ENCODE measurements at places on chromosomes 7 and 10.

DNA sequence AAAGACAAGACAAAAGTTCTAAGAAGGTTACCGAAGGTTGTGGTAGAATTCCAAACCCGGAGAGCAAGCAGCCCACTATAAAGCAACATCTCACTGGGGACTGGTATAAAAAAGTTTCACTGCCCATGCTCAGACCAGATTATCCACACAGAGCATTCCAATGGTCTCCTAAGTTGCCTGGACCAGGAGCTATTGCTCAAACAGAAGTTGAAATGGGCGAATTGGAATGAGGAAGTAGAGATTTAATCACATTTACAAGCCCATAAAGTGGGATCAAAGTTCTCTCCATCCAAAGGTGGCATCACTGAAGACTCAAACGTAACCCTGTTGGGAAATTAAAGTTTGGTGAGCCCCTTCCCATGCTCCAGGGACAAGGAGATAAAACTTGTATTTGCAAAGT is 19.8 kb downstream of the OR2F1 start:
- no peak for DNase-seq

GRCh38 chr10:77550378-77550777 is 87.2 kb downstream of the KCNMA1 start:
- no peak for DNase-seq

DNA sequence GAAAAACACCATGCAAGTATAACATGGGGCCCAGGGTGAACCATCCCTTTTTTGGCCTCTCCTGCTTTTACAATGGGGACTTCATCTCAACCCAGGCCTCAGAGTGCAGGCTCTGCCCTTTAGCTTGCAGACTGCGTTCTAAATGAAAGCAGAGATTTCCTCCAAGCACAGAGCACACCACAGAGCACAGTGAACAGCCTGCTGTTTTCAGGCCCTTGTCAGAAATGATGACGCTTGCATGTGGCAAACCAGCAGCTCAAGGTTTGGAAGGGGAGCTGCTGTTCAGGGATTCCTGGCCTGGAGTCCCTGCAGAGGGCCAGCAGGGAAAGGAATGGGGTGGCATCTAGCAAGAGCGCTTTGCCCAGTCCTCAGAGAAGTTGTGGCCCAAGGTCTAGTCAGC is 167.3 kb upstream of the CDCA7L start:
- DNase-seq: no peak

GRCh38 chr10:9605231-9605630 is 1412.4 kb upstream of the CELF2 start:
- DNase-seq: no peak

DNA sequence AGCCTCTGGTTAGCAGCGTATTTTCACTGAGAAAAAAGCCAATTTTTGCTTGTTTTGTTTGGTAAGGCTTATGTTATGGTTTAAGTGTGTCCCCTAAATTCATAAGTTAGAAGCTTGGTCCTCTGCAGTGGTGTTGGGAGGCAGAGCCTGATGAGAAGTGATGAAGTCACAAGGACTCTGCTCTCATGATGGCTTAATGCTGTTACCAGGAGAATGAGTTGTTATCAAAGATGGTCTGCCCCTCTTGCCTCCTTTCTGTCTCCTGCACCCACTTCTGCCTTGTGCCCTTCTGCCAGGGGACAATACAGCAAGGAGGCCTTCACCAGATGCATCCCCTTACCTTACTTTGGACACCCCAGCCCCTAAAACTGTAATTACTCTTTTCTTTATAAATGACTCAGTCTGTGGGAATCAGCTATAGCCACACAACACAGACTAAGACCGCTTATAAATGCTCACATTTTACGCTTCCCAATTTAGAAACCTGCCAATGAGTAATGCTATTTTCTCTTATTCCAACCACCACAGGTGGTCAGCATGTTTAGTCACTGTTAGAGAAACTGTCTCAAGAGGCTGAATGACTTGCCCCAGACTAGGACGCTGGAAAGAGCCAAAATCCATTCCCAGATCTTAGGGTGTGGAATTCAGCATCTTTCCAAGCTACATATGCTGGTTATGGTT is 6.1 kb upstream of the PKD1L1 start:
- DNase-seq: no peak

DNA sequence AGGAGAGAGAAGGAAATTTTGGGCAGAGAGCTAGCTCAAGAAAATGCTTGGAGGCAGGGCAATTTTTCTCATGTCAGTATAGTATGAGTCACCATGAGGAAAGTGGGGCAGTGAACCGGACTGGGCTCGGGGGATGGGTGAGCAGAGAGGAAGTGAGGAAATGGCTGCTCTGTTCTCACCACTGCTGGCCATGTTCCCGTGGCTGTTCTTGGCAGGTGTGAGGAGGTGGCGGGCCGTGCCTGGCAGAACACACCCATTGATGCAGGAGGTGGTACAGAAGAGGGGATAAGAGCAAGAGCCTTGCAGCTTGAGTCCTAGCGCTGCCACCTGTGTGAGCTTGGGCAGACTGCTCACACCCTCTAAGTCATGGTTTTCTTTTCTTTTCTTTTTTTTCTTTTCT is 304.4 kb upstream of the LYZL1 start:
- no peak for DNase-seq

GRCh38 chr10:123559066-123559822 is 106.9 kb upstream of the GPR26 start:
- DNase-seq: peak; percentile 63

DNA sequence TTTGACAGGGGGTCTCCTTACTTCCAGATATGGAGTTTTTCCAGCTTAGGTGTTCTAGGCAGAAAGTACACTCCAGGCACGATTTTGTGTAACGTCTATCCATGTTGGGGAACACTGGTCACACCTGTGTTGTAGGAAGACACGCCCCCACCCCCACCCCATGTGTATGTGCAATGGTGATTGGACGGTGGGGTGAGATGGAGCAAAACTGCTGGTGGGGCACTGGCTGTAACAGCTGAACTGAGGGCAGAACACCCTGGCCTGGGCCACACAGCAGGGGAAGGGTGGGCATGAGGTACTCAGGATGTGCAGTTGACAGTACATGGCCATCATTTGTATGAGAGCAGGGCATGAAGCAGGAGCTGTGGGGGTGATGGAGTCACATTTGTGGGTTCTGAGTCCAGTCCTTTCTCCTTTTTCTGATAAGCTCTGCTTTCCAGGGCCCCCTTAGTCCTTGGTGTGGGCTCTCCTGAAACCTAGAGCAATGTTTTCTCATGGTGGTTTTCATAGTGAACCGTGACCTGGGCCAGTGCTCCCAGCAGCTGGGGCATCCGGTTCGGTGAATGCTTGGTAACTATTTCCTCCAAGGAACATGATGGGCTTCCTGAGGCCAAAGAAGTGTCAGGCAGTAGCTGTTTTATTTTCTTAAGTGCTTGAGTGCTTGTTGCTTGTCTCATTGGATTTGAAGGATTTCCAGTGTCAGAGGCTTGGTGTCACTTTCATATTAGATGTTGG is 63.4 kb upstream of the AQP1 start:
- DNase-seq: no peak

GRCh38 chr10:93080350-93081046 is 6.8 kb downstream of the CYP26A1 start:
- peak; percentile 49 for DNase-seq

- peak; percentile 44 for DNase-seq
Measured at GRCh38 chr10:58384095-58384494, 1.1 kb upstream of the TFAM start.

DNA sequence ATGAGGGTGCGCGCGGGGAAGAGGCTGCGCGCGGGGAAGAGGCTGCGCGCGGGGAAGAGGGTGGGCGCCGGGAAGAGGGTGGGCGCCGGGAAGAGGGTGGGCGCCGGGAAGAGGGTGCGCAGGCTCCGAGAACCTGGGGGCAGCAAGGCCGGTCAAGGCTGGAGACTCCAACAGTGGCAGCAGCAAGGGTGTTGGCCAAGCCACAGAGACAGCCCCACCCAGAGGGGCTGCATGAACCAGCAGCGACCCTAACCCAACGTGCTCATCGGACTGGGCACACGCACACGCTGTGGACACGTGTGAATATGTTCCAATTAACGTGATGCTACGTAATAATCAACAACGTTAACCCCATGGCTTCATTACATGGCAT is 48.8 kb downstream of the DIP2C start:
- no peak for DNase-seq

GRCh38 chr7:46007990-46008643 is 87.0 kb upstream of the IGFBP3 start:
- DNase-seq: no peak

- DNase-seq: no peak
Measured at GRCh38 chr7:23965296-23965695, 255.3 kb downstream of the STK31 start.

GRCh38 chr10:131872827-131873375 is 27.9 kb upstream of the PPP2R2D start:
- no peak for DNase-seq

- DNase-seq: no peak
Measured at GRCh38 chr7:36851382-36851781, 127.1 kb upstream of the AOAH start.

GRCh38 chr7:64046041-64046389 is 781 bp downstream of the ZNF727 start:
- no peak for DNase-seq

GRCh38 chr7:123974326-123974908 is 49.4 kb downstream of the SPAM1 start:
- DNase-seq: no peak

- DNase-seq: no peak
Measured at GRCh38 chr7:88042157-88042556, 108.1 kb downstream of the ADAM22 start.

GRCh38 chr7:134105841-134106240 is 21.3 kb upstream of the LRGUK start:
- no peak for DNase-seq

DNA sequence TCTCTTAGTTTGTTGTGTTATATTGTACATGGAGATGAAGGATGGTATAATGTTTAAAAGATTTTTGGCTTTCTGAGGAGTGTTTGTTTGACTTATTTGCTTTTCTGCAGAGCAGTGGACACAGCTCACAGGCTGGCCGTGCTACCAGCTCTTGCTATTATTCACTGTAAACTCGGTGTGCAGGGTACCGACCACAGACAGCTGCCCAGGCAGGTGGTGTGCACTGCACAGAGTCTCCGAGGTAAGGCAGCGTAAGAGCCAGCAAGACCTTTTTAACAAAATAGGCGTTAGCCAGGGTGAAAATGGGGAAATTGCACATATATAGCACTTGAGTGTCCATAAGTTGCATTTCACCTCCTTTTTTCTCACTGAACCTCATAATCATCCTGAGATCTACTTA is 438.0 kb downstream of the CNTNAP2 start:
- no peak for DNase-seq

DNA sequence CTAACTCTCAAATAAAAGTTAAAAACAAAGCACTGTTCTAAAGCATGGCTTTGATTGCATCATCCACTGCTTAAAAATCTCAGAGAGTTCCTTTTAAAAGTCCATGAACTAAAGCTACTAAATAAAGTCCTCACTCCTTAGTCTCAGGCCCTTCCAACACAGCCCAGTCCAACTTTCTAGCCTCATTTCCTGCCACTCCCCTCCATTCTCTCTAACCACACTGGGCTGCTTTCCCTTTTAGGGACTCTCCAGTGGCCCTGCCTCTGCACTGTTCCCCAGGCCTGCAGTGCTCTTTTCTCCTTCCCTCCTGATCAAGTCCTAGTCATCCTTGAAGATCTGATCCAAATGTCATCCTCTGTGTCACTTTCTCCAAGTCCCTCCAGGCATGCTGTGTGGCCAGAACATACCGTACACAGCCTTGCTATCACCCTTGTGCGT is 56.9 kb upstream of the PPP1R3C start:
- DNase-seq: no peak

GRCh38 chr7:135150072-135150782 is 2.4 kb downstream of the TMEM140 start:
- no peak for DNase-seq

GRCh38 chr10:79270466-79271246 is 76.6 kb upstream of the PPIF start:
- DNase-seq: no peak

- DNase-seq: no peak
Measured at GRCh38 chr10:85151506-85151905, 823.1 kb downstream of the CCSER2 start.

DNA sequence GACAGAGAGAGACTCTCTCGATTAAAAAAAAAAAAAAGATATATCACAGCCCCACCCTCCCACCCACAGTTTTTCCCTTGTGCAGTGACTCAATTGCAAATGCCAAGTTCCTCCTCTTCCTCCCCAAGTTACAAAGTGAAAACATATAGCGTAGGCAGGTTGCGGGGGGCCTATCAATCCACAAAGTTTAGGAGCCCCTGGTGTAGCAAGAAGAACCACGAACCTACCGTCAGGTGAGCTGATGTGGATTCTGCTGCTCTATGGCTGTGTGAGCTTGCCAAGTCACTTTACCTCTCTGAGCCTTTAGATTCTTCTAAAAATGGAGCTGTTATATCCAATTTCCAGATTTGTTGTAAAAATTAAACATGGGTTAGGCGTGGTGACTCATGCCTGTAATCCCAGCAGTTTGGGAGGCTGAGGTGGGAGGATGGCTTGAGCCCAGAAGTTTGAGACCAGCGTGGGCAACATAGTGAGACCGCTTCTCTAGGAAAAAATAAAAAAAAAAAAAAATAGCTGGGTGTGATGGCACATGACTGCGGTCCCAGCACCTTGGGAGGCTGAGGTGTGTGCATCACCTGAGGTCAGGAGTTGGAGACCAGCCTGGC is 8.2 kb upstream of the RHBDD2 start:
- DNase-seq: no peak

DNA sequence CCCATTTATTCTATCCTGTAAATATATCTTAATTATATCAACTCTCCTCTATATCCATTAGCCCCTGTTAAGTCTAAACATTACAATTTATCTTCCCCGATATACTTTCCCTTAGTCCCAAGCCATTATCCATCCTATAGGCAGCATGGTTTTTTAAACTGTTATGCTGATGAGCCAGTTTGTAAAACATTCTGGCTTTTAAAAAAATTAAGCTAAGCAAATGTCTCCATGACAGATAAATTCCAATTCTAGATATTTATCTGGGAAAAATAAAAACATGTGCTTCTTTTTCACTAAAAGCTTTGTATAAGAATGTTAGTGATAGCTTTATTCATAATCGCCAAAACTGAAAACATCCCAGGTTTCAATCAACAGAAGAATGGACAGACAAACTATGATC is 183.2 kb upstream of the GNAI1 start:
- DNase-seq: no peak

- no peak for DNase-seq
Measured at GRCh38 chr7:135771051-135771450, 22.4 kb upstream of the FAM180A start.

DNA sequence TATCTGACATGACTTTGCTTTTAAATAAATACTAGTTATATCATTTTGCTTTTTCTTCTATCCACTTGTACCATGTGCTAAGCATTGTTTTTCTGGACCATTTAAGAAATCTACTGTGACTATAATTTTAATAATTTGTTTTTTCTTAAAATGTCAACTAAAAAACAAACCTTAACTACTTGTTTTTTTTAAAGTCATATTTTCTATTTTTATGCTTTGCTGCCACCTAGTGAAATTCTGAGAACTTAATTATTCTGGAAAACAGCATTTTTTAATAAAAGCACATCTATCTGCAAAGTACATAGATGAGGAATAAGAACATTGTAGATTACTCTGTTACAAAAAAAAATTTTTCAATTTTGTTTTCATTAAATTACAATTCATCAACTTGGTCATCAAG is 47.4 kb downstream of the ORC5 start:
- DNase-seq: peak; percentile 7
